DMS79 (cell line): ENCODE measurements at places on chromosomes 12 and 14.

DNA sequence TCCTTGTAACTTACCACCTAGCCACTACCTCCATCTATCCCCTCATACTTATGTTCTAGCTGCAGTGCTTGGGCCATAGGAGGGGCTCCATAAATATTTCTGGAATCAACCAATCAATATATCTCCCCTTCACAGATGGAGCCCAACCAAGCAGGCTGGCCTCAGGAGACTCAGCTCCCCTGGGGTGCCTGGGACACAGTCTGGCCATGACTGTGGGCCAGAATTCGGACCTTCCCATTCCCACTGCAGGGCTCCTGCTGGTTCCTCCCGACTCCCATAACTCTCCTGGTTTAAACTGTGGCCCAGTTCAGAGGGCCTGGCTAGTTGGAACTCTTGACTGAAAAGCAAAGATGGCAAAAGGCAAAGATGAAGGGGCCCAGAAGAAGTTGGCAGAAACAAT lies 13.0 kb downstream of the TTC7B start:
- DNase-seq: no peak

GRCh38 chr12:89568484-89568883 lies 42.6 kb upstream of the POC1B start:
- no peak for DNase-seq

- DNase-seq: peak; percentile 34
Measured at GRCh38 chr14:61570549-61571290, 124.6 kb upstream of the HIF1A start.

DNA sequence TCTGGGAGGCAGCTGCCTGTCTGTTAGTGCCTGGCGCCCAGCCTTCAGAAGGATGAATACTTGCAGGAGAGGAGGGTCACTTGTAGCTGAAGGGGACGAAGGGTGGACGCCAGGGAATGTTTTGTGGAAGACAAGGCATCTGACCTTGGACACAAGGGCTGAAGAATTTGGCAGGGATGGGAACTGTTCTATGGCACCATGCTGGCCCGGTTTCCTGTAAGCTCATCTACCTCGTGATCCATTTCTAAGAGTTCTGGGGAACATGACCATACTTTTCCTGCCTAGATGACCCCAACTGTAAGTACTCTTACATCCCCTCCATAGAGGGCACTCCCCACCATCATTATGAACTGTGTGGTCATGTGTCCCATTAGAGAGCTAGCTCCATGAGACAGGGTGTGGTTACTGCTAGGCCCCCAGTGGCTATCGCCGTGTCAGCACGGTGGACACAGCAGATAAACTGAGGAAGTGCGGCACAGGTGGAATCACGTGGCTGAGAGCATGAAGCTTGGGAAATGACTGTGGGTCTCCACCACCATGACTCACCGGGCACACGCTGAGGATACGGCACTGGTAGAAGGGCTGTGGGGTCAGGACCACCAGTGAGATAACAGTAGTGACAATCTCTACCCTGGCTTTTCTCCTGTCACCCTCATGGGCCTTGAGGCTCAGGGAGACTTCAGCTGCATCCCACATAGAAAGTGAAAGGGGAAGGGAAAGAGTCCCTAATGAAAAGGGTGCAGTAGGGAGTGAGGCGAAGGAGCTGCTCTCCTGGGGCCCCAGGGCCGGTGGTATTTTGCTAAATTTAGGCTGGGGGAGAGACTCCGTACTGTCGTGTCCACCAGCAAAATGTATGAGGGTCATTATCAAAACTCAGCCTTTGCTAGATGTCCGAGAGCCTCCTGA lies 252.6 kb downstream of the FOXN3 start:
- DNase-seq: no peak

DNA sequence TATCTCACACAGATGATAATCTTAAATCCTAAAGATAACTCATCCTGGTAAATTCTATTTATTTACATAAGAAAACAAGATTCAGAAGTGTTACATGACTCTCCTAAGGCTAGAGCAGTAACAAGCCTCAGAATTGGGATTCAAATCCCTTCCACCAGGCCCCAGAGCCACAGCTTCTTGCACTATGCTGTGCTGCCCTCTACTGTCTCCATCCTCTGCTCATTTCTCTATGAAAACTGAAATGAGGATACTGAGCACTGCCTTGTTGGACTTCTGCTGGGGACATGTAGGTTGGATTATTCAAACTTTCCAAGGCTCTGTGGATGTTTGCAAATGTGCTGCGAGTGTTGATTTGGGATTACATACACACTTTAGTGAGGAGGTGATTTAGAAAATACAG lies 23.5 kb upstream of the C12orf50 start:
- no peak for DNase-seq

DNA sequence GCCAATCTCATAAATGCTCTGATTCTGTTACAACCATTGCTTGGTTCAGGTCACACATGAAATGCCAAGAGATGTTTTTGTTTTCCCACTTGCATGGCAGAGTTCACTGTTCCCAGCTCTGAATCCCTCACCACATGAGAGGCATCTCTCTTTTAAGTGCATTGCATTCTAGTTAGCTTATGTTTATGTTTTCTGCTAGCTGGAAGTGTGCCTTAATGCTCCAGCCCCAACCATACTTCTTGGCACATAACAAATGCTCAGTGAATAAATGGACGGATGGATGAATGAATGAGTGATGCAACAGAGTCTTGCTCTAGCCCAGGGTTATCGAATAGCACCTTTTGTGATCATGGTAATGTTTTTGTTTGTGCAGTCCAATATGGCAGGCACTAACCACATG lies 197.3 kb downstream of the PPM1H start:
- no peak for DNase-seq

- no peak for DNase-seq
Measured at GRCh38 chr14:22980672-22981089, 1.7 kb downstream of the AJUBA start.

DNA sequence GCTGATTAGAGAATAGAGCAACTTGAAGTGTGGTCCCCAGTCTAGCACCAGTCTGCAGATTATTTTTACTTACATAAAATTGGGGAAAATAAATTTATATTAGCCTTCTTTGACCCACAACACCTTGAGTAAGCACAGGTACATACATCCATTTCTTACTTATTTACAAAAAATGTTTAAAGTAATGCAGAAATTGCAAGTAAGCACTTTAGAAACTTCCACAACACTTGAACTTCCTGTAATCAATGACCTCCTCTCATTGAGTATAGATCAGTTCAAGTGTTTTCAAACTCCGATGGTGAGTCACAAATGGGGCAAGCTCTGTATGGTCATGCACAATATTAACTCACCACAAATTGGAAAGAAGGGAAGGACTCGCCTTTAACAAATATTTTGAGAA lies 83.3 kb downstream of the KIF21A start:
- no peak for DNase-seq

DNA sequence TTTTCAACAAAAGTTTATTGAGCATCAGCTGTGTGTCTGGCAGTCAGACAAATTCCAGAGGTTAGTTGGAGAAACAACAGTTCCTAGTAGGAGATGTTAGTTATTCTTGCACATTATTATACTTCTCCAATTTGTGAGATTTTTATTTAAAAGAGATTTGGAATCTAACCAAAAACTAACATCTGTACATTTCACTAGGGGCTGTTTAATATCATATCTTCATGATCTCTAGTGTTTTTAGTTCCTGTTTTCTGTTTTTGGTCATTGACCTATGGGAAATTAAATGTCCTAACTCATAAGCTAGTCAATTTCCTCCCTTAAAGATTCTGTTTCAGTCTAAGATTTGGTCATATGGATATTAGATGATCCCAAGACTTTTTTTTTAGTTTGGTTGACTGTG lies 34.1 kb upstream of the KLHDC2 start:
- no peak for DNase-seq

- no peak for DNase-seq
Measured at GRCh38 chr12:65276916-65277530, 1.5 kb upstream of the MSRB3 start.

DNA sequence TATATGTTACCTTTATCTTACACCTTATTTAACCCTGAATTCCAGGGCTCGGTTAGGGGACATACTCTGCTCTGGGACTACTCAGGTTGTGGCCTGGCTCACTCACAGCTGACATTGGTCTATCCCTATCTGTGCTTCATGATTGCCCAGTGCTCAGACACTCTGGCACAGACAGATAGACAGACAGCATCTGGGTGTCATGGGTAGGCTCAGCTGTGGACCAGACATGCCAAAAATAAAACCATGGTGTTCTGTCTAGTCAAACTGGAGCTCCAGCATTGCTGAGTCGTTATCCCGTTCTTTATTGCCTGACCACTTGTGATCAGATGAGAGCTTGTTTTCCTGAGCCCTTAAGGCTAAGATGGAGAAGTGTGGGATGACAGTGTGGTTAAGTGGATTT lies 29.0 kb downstream of the FBXW8 start:
- no peak for DNase-seq

DNA sequence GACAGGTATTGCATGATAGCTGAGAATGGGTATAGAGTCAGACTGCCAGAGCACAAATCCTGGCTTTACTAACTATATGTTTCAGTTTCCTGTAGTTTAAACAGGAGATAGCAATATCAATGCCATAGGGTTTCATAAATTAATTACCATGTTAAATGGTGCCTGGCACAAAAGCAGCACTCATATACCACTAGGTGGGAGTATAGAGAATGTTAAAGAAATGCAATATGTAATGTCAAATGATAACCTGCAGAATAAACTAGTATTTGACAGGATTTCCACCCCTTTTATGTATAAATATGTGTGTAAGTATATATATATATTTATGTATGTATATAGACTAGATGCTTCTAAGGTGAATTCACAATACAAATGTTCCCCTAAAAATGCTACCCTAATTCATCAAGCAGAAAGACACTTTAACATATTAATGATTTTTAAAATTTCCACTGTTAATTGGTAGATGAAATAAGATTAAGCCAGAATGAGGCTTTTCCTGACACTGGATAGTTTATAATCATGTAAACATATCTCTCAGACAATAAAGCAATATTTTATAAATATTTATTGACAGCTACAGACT lies 8.6 kb downstream of the WDR89 start:
- no peak for DNase-seq

GRCh38 chr12:121968876-121969275 lies 50.5 kb downstream of the CFAP251 start:
- no peak for DNase-seq

- no peak for DNase-seq
Measured at GRCh38 chr12:11071414-11071813, 9.3 kb upstream of the TAS2R46 start.

GRCh38 chr12:56104815-56105608 lies 653 bp downstream of the PA2G4 start:
- DNase-seq: no peak

GRCh38 chr14:71432334-71433110 lies 499.7 kb upstream of the RGS6 start:
- DNase-seq: no peak

GRCh38 chr14:22184830-22185168 lies 404.2 kb downstream of the DAD1 start:
- DNase-seq: no peak

DNA sequence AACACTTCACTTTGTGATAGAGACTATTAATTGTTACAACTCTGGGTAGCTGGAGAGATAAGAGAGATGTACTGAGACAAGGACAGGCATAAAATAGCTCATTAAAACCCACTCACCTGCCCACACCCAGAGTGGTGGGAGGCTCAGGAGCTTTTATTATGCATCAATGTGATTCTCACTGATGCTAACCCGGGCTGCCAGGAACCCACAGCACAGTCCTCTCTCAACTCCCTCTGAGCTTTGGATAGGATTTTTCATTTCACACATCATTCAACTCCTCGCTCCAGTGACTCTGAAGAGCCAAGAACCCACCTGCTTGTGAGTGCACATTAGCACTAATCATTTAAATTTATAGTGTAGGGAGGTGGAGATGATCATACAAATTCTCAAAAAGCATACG lies 827.9 kb downstream of the FLRT2 start:
- peak; percentile 98 for DNase-seq

DNA sequence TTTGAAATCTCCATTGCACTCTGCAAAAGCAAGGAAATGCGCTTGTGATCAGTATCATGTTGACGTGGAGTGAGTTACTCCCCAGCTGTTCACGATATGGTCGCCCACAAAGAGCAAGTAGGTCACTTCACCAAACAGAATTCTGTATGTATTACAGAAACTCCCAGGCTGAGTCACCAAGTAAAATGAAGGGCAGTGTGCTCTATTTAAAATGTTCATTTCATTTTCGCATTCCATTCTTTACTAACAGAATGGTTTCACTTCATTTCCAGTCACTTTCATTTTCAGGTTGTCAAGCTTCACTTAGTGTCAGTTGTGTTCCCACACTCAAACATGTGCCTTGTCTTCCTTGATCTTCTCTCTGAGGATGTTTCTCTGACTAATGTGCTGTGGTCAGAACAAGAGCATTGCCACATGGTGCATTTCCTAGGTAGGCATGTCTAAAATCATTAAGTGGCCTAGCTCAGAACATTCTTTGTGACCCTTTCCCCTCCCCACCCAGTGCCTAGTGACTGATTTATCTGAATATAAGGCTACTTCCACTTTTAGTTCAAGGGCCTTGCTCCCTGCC lies 391.2 kb downstream of the RAD51B start:
- DNase-seq: no peak

- DNase-seq: no peak
Measured at GRCh38 chr12:25755136-25755970, 202.3 kb upstream of the LMNTD1 start.

DNA sequence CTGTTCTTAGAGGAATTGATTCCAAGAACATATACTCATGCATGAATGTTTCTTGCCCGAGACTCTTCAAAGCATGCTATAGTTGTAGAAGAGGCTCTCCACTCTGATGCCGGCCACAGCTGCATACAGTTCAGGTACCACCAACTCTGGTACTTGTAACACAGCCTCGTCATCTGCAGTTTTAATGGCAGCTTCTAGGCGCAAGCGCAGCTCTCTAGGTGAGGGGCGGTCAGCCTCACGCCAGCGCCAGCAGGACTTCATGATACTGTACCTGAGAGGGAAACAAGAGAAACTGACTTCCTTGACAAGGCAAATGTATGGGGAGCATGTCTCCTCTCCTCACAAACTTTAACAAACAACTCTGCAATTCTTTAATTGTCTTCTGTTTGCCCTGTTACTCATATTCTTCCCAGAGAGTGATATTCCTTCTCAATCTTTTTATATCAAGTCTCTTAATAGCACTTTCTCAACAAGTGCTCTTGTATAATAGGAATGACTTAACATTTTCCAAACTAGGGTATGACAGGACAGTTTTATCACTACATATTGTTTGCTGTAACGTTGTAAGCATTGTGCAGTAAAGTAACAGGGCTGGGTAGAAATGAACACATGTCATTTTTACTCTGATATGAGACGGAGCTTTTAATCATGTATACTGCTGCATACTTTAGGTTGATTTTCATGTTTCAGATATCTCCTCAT lies 6.8 kb upstream of the MAGOHB start:
- DNase-seq: no peak

GRCh38 chr12:65184176-65184857 lies 14.9 kb downstream of the LEMD3 start:
- no peak for DNase-seq

- DNase-seq: no peak
Measured at GRCh38 chr12:45601390-45601789, 128.1 kb upstream of the ARID2 start.

DNA sequence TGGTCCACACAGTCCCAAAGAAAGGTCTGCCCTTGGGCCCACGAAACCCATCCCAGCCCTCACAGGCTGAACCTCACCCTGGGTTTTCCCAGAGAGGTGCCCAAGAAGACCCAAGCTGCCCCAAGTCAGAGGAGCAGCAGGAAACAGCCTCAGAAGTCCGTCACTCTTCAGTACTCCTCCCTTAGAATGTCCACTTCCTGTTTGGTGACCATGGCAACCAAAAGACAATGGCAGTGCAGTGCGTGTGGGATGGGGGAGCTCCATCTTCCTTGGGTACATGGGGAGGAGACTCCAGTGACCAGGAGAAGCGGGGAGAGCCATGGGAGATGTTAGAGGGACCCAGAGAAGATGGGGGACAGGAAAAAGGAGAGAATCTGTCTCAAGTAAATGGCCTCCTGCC lies 11.3 kb downstream of the SELPLG start:
- DNase-seq: no peak
